ENCODE measurements at places on chromosomes 2 and 18.

GRCh38 chr2:12062053-12062395 lies 315.6 kb downstream of the LPIN1 start:
- no peak for DNase-seq

DNA sequence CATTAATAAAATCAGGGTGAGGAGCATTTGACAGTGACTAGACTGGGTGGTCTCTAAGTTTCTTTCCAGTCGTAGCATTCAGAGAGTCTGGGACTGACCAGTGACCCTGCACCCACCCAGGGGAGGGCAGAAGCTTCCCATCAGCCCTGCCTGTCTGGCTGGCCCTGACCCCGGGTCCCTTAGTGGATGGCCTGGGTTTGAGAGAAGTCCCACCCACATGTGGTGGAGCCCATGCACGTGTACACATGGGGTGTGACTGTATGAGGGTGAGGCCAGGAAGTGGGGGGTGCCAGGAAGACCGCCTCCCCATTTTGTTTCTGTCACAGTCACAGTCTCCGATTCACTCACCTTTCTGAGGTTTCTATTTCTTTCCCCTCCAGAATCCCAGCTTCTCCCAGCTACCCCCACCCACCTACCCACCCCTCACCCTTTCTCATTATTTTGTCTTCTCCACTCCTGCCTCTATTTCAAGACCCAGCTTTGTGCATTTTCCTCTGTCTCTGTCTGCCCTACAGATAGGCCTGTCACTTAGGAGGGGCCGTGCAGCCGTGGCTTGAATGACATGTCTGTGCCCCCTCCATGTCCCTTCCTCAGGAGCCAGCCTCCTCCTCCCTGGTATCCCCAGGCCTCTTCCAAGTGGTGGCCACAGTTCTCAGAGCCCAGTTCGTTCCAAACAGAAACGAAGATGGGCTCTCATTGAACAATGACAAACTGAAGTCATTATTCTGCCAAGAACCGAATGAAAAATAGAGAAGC lies 13.6 kb downstream of the CIB4 start:
- DNase-seq = no peak

- DNase-seq = no peak
Observed at GRCh38 chr18:79392226-79392625, 3.5 kb upstream of the NFATC1 start.

GRCh38 chr18:47944972-47945852 lies 14.8 kb upstream of the SMAD2 start:
- DNase-seq = no peak

DNA sequence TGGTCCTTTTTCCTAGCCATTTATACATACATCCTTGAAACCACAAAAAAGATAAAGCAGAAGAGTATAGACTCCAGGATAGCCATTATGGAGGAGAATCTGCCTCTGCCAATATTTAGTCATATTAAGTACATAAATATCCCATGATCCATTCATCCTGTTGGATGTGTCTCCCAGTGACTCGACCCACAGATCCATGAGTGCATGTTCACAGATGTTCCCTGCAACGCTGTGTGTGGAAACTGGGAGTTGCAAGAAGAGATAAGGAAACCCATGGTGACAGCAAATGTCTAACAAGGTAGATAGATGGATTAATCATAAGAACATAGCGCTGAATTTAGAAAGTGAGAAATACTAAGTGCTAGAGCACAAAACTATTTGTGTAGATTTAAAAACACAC lies 34.5 kb downstream of the STK39 start:
- no peak for DNase-seq

- no peak for DNase-seq
Observed at GRCh38 chr2:53312721-53313120, 454.9 kb upstream of the CHAC2 start.
